ENCODE measurements at places on chromosomes 5 and 9. TPM values are rescaled to one million over a fixed set of nuclear protein-coding genes. Genes with fewer than 3 reads are reported as not detected.

SOX30 gene
- total RNA-seq = not detected

SLC6A7 gene
- total RNA-seq = not detected

NSG2 gene
- total RNA-seq = 0.19 TPM

FBXW2 gene
- 28.0 TPM for total RNA-seq

PCDHB12 gene
- 1.4 TPM for total RNA-seq

SPINK13 gene
- total RNA-seq = not detected

SH3RF2 gene
- 14.0 TPM for total RNA-seq

CDC20B gene
- not detected for total RNA-seq

SPATA31D4 gene
- not detected for total RNA-seq

ZFP62 gene
- 16.6 TPM for total RNA-seq

HAVCR2 gene
- 4.5 TPM for total RNA-seq

SH3TC2 gene
- 0.14 TPM for total RNA-seq

SV2C gene
- total RNA-seq = 0.06 TPM

PWWP2A gene
- 10.6 TPM for total RNA-seq

ARHGEF39 gene
- total RNA-seq = 1.1 TPM

PRSS3 gene
- total RNA-seq = 341 TPM

DNAH5 gene
- 5.3 TPM for total RNA-seq

ZDHHC11 gene
- 11.0 TPM for total RNA-seq

F2R gene
- 2.1 TPM for total RNA-seq

ARPC5L gene
- total RNA-seq = 8.5 TPM

LVRN gene
- total RNA-seq = not detected

KCNV2 gene
- total RNA-seq = not detected
